A549 treated with dexamethasone at 1 μM for 4 hours (cell line): ENCODE measurements at places on chromosomes 2 and 18. TPM values are rescaled to one million over a fixed set of nuclear protein-coding genes. Genes with fewer than 3 reads are reported as not detected.

Gene FBXO15
- total RNA-seq: 0.61 to 0.91 TPM (median 0.73 TPM) in 5 replicates

Gene CIB4
- total RNA-seq: 0.20 to 0.42 TPM in 2 of 5 replicates, not detected in the others

Gene ANKAR
- total RNA-seq: 1.2 to 1.8 TPM (median 1.3 TPM) in 5 replicates

Gene KIF3C
- 35.0 to 46.5 TPM (median 44.2 TPM) in 5 replicates for total RNA-seq

Gene EMILIN1
- 0.32 to 0.57 TPM (median 0.43 TPM) in 5 replicates for total RNA-seq

Gene COLEC12
- total RNA-seq: 0.02 to 0.06 TPM (median 0.03 TPM) in 5 replicates

Gene EPHA4
- 0.48 to 1.8 TPM (median 0.84 TPM) in 5 replicates for total RNA-seq

Gene HOXD12
- total RNA-seq: not detected in 5 replicates
